ENCODE measurements at places on chromosomes 13 and 19. TPM values are rescaled to one million over a fixed set of nuclear protein-coding genes. Genes with fewer than 3 reads are reported as not detected.

FCHO1 gene
- 0.19 TPM for polyA plus RNA-seq

GPR4 gene
- polyA plus RNA-seq = 0.69 TPM

ZNF865 gene
- polyA plus RNA-seq = 5.0 TPM

OR10H1 gene
- polyA plus RNA-seq = not detected

ZNF808 gene
- 4.4 TPM for polyA plus RNA-seq

ONECUT3 gene
- not detected for polyA plus RNA-seq

ZNF30 gene
- polyA plus RNA-seq = 1.7 TPM

FGF14 gene
- polyA plus RNA-seq = 0.36 TPM
